Endodermal cell (in vitro differentiated cells): ENCODE measurements at places on chromosomes 12 and 14. TPM values are rescaled to one million over a fixed set of nuclear protein-coding genes. Genes with fewer than 3 reads are reported as not detected.

DNA sequence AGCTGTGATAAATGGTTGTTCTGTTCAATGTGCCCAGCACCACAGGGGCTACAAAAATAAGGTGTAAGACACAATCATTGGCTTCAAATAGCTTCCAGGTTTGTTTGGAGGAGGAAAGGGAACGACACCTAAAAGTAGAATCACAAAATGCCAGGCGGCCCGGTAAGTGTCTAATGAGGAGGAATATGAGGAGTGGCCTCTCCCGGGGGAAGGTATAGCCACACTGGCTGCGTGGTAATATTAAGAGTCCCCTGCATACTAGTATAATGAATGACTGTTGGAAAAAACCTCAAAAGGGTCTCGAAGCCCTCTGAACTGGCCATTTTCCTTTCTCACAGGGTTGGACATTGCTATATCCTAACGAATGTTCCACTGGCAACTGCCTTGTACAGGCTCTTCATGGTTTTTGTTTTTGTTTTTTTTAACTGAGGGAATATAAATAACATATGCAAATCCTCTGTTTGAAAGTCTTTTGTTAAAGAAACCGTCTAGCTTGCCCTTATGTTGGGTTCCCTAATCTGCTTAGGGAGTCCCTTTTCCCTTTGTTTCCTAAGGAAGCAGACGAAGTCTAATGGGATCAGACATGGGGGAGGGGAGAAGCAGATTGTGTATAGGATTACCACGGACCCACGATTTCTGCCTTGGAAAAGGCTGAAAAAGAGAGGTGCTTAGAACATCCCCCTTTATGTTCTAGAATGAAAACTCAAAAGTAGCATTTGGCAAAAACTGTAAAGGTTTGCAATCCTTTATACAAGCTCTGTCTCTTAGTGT, 4.2 kb downstream of the CCDC60 start:
- H3K27me3 ChIP-seq: no peaks in the 10 kb centered on the region
- H3K4me3 ChIP-seq: peak overlapping the region; percentile 69
- peak; percentile 60 for DNase-seq

MYF6 gene
- 0.38 to 0.40 TPM in 2 of 3 replicates, not detected in the other for total RNA-seq

DNA sequence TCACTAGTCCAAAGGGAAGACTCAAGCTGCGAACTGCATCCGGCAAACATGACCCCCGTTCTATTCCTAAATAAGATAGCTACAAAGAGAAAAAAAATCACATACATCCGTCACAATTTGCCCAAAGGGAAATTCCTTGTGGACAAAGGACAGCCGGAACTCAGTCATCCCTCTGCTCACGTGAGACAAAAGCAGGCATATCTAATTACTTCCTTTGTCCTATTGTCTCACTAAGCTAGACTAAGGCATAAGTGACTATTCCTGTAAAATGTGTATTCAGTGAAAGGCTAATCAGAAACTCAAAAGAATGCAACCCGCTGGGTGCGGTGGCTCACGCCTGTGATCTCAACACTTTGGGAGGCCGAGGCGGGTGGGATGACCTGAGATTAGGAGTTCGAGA, 27.2 kb upstream of the NINJ2 start:
- no peaks in the 10 kb centered on the region for H3K4me1 ChIP-seq
- H3K27me3 ChIP-seq: no peaks in the 10 kb centered on the region
- peak overlapping the region; percentile 29 for H3K27ac ChIP-seq
- no peak overlapping the region for H3K4me3 ChIP-seq

CFL2 gene
- total RNA-seq: 13.7 and 14.5 TPM in 2 replicates

TBC1D30 gene
- 1.7 and 1.9 TPM in 2 replicates for total RNA-seq

SLC38A2 gene
- total RNA-seq: 215 and 230 TPM in 2 replicates

DNA sequence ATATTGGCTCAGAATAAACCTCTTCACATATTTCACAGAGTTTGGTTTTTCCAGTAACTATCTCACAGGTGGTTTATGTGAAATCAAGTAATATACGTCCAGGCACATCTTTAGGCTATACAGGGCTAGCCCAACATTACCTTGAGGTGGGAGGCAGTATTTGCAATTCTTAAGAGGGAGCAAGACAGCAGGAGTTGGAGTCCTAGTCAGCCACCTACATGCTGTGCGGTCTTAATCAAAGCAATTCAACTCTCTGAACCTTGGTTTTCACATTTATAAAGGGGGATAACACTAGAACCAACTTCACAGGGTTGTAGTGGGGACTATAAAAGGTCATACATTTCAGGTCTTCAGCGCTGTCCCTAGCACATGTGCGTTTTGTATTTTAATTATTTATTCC, 73.5 kb upstream of the FICD start:
- DNase-seq: no peak

RERG gene
- total RNA-seq: 0.42 to 0.69 TPM in 2 of 3 replicates, not detected in the other
